ENCODE measurements at places on chromosomes 5 and 9.

DNA sequence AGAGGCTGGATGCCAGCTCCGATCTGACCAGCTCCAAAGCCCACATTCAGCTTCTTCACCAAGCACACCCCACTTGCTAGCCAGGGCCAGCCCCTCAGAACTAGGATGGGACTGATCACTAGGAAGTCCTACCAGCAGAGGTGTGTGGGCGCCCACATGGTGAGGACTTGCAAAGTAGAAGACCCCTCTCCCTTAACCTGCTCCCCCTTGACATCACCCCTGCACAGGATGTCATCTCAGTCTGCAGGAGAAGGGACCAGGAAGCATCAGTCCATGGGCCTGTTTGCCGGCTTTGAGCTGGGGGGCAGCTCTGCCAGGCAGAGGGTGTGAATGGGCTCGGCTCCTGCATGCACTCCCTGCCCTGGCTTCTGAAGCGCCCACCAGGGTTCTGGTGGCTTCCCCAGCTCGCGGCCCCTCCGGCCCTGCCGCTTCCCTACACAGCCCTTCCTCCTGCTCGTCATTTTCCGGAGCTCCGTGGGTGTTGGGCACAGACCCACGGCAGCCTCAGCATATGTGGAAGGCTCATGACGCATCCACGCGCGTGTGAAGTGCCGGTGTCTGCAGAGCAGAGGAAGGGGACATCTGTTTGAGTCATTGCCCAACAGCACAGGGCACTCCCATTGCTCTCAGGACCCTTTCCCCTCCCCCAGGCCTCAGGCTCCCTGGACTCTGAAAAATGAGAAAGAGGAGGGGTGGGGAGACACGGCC is 3.7 kb upstream of the FAM78A start:
- DNase-seq, result no peak

- DNase-seq, result no peak
Measured at GRCh38 chr9:92122061-92122460, 6.8 kb upstream of the SPTLC1 start.

DNA sequence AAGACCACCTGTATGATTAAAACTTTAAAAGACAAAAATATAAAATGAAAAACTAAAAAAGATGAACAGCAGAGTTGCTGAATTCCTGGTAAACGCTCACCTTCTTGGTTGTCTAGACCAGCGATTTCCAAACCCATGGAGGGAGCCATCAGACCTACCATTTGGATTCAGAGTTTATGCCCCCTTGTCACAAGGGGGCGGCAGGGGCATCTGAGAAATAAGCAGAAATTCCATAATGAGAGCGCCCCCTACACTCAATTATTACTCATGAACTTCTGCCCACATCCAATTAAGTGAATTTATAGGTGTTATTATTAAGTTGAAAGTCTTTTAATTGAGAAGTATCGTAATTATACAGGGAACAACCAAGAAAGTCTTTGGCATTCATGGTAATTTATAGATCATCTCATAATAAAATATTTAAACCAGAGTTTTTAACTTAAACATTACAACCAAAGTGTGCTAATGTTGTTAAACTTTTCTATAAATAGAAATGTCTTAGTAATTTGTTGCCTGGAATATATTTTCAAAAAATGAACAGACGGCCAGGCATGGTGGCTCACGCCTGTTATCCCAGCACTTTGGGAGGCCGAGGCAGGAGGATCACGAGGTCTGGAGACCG is 35.2 kb upstream of the SPATA31C2 start:
- DNase-seq, result peak; percentile 61

DNA sequence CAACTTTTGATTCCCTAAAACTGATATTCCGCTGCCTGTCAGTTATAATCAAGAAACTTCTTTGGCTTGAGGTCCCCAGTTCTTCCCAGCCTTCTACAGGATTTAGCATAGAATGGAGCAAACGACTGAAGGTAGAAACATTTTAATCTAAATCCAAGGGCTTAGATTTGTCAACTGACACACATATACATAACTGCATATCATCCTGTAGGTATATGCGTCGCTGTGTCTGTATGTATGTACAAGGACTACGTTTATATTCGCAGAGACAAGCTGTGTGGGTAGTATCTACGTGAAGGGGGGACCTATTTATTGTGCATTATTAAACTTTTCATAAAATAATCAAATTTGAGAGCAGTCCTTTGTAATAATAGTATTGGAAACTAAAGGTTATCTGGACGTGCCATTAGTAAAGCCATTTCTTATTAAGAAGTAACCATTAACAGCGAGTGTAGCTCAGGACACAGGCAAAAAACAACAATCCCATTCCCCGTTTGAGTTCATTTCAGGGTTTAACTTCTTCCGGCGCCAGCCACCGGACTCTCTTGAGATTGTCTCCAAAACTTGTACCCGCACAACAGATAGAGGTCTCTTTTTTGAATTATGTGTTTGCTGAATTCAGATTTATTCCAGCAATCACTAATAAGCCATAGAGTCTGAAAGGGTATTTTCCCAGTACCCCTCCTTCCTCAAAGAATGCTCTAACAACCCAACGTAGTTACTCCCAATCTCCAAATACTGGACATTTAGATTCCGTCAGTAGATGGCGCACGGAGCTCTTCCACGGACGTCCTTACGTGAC is 2.1 kb upstream of the MLLT3 start:
- DNase-seq, result peak; percentile 91
